HS-27A (cell line): ENCODE measurements at places on chromosomes 7 and 10.

GRCh38 chr7:88480271-88480670, 173.6 kb upstream of the STEAP4 start:
- no peak for DNase-seq

DNA sequence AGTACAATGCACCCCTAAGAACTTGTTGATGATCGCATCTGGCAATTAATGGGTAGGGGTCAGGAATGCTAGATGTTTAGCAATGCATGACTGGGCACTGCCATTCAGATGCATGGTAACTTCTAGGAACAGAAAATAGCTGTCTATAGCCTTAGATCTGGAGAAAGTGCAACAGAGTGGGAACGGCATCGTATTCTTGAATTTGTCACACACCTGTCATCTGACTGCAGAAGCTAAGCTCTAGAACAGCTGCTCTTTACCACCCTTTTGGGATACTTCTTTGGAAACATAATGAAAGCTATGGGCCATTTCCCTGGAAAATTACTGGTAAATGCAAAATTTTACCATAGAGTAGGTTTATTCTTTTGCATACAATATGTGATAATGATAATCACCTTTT, 118.1 kb downstream of the SLC25A13 start:
- no peak for DNase-seq

GRCh38 chr7:35680403-35681013, 14.4 kb downstream of the HERPUD2 start:
- no peak for DNase-seq

DNA sequence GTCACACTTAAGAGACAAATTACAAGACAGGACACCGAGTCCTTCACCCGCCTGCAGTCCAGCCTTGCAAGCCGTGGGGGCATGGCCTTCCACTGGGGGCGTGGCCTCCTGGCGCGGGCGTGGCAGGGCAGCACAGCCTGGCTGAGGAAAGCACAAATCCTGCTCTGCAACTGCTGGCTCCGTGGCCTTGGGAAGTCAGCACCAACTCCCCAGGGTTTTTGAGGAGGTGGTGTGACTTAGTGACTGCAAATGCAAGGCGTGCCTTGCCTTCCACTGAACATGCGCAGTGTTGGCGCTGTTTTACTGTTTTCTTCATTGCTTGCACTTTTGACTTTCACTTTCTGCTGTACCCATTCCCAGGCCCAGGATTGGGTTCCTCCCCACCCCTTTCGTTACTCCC, 12.9 kb upstream of the BMS1 start:
- DNase-seq = no peak

DNA sequence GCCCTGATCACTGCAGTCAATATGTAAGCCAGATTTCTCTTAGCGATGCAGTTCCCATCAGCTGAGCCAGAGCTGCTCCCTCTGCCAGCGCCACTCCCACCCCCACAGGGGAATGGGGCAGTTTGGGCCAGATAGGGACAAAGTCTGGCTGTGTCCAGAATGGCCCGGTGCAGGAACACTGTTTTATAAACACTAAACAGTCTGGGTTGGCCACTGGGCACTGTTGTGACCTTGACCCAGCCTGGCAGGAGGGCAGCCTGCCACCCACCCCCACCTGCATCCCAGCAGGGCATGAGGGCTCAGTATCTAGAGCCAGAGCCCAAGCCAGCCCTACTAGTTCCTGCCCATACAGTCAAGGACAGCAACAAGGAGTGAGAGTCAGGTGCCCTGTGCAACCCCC, 1.3 kb downstream of the OGDHL start:
- no peak for DNase-seq

GRCh38 chr7:45646207-45646821, 72.1 kb downstream of the ADCY1 start:
- DNase-seq = no peak

- DNase-seq = no peak
Observed at GRCh38 chr10:47372726-47373125, 11.4 kb downstream of the ZNF488 start.

GRCh38 chr7:37040330-37040729, 316.0 kb upstream of the AOAH start:
- no peak for DNase-seq

- DNase-seq = no peak
Observed at GRCh38 chr7:16786257-16786656, 18.5 kb downstream of the AGR2 start.

GRCh38 chr10:5557799-5558771, 33.3 kb downstream of the CALML3 start:
- DNase-seq = no peak

DNA sequence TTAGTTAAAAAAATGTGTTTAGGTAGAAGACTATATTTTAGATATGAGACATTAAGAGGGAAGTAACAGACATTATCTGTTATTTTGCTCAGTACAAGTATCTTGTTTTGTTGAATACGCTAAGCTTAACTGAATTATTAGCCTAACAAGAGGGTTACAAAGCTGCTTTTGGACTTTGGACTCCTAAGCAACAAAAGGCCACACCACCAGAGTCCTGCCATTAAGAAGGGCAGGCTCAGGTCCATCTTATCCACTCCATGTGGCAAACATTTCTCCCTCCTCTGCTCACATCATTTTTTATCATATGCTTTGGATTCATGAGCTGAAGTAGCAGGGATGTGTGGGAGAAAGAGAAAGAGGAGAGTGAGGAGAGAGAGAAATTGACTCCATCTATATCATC, 33.5 kb downstream of the OSBPL3 start:
- DNase-seq = no peak

GRCh38 chr7:1025743-1026581, 18.4 kb upstream of the GPR146 start:
- DNase-seq = no peak

- no peak for DNase-seq
Observed at GRCh38 chr10:69872323-69872722, 70.6 kb downstream of the COL13A1 start.

GRCh38 chr7:123635551-123636359, 19.9 kb upstream of the LMOD2 start:
- DNase-seq = no peak

GRCh38 chr7:42070068-42070467, 166.9 kb downstream of the GLI3 start:
- no peak for DNase-seq

- DNase-seq = no peak
Observed at GRCh38 chr10:124882313-124882712, 59.6 kb upstream of the ZRANB1 start.

- DNase-seq = no peak
Observed at GRCh38 chr7:158751751-158752150, 47.1 kb upstream of the NCAPG2 start.

- no peak for DNase-seq
Observed at GRCh38 chr10:124384172-124384571, 34.6 kb downstream of the OAT start.

DNA sequence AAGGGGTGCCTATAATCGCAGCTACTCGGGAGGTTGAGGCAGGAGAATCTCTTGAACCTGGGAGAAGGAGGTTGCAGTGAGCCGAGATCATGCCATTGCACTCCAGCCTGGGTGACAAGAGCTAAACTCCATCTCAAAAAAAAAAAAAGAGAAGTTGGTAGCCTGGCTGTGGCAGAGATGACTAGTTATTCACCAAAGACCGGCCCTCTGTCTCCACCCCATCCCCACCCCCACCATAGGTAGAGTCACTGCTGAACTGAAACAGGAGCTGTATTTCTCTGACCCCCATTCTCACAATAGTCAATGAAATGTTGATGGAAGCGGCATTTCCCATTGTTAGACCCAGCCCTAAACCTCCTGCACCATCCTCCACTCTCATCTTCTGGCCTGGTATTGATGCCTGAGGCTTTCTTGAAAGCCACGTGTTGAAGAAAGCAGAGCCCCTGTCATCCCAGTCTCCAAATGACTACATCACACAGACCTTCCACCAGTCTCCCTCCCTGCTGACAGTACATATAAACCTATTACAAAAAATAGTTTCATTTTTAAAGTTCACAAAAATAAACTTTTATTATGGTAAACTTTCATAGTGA, 9.4 kb upstream of the PIK3CG start:
- DNase-seq = no peak

- no peak for DNase-seq
Observed at GRCh38 chr7:151509670-151510333, 9.9 kb downstream of the RHEB start.

- DNase-seq = no peak
Observed at GRCh38 chr10:102112210-102112817, 7.9 kb downstream of the LDB1 start.

GRCh38 chr7:129670656-129671055, 59.1 kb downstream of the NRF1 start:
- no peak for DNase-seq

DNA sequence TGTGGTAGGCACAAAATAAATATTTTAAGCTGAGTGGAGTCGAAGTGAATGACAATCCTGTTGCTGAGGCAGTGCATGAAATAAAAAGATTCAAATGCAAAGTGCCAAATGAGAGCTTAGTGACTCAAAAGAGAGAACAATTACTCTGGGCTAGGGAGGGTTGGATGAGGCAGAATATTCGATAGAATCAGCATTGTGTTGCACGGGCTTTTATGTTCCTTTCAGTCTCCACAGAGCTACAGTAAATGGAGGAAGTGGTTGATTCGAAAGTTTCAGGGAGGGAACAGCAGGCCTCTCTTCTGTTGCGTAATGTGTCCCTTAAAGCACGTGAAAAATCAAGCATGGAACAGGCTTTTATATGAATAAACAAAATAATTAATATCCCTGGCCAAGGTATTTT, 599.3 kb upstream of the CELF2 start:
- no peak for DNase-seq

DNA sequence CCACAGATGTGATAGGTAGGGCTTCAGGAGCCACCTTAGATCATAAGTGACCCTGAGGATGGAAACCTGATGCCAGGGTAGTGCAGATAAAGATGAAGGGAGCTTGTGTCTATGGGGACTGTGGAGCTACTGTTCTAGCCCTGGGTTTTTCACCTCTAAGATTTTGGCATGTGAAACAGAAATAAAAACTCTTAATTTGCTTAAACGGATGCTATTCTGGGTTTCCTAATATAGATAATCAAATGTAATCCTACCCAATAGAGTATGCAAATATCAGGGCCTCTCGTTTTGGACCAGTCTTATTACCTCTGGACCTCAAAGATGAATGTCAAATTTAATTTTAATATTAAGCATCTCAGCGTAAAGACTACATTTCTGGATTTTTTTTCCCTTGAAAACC, 49.3 kb downstream of the ABCB4 start:
- DNase-seq = no peak

- DNase-seq = no peak
Observed at GRCh38 chr10:44749151-44749550, 162.0 kb upstream of the TMEM72 start.

GRCh38 chr7:105521717-105522463, at the start of gene PUS7:
Gene PUS7, minus strand, starts transcription at chr7:105522271. Its CDS starts 13,759 bp downstream, at chr7:105508512.
- no peak for DNase-seq

- no peak for DNase-seq
Observed at GRCh38 chr10:78614267-78614666, 454.5 kb upstream of the ZMIZ1 start.

- DNase-seq = no peak
Observed at GRCh38 chr7:135180122-135180521, 9.6 kb upstream of the CYREN start.
